ENCODE measurements at places on chromosomes 4 and X.

- DNase-seq, result no peak
These were observed 6.4 kb downstream of the TCEAL8 start for GRCh38 chrX:103248553-103248952.

DNA sequence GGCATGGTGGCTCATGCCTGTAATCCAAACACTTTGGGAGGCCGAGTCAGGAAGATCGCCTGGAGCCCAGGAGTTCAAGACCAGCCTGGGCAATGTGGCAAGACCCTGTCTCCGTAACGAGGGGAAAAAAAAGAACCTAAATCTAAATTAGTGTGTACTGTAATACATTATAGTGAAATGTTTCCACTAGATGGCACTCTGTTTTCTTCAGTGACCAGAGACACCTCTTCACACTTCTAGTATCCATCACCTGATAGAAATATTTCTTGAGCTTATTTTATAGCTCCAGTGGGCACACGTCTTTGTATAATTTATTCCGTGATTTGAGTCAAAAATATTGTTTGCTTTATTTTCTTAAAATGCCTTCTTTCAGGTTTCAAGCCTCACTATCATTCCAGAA, 600.9 kb upstream of the DIPK2B start:
- no peak for DNase-seq

DNA sequence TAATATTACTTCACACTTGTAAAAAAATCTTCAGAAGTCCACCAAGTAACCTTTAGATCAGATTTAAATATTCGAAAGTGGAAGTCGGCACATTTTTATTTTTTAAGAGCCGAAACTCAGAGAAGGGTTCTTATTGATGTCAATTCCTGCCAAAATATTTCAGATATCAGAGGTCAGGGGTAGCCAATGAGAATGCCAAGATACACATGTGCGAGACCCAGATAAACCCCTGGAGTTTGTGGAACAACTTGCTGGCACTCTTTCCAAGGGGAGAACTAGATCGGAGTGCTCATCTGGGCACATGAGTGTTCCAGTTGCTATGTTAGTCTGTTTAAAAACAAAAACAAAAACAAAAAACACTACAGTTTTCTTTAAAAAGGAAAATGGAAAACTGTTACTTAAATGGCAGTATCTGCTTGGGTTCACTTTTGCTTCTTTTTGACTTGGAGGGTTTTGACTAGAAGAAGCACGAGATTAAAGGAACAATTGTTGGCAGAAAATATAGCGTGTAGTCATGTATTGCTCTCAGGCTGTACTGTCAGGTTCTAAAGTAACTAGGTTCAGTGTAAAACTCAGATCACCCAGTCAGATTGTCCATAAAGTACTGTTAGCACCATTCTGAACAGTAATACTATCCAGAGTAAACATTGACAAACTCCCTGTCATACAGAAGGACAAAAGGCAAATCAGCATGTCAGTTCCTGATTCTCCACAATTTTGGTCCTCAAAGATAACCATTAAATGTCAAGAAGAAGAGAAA, 188.0 kb upstream of the PACRGL start:
- no peak for DNase-seq

- DNase-seq, result no peak
These were observed at the start of gene PHOX2B for GRCh38 chr4:41748571-41749475. TSS of gene PHOX2B (minus strand) at chr4:41748725. CDS start at chr4:41748610, 115 bp downstream.

- DNase-seq, result no peak
These were observed 26.9 kb downstream of the UTP14A start for GRCh38 chrX:129932821-129933321.

GRCh38 chrX:148382983-148383382, 117.4 kb upstream of the AFF2 start:
- no peak for DNase-seq
